MCF 10A (cell line): ENCODE measurements at places on chromosomes 6 and 20. TPM values are rescaled to one million over a fixed set of nuclear protein-coding genes. Genes with fewer than 3 reads are reported as not detected.

GRCh38 chr6:154878871-154879491, 116.1 kb upstream of the TIAM2 start:
- peak; percentile 47 for DNase-seq

- DNase-seq = peak; percentile 40
Observed at GRCh38 chr20:31842471-31843157, 2.8 kb downstream of the FOXS1 start.

DNA sequence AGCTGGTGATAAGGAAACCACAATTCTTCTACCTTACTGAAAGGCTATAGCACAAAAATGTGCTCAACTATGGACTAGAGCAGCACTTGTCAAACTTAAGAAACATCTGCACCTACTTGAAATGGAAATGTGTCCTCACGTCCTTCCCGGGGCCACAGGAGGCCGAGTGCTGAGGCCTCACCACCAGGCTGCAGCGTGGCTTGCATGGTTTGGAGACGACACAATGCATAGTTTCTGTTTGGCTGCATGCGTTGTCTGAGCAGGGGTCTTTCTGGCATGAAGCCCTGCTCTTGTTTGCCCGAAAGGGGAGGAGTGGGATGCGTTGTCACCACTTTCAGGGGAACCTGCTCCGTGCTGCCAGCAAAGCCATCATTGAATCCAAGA, 228.8 kb downstream of the TTLL2 start:
- no peak for DNase-seq

GRCh38 chr6:164417537-164418261, 891.7 kb downstream of the C6orf118 start:
- no peak for DNase-seq

DNA sequence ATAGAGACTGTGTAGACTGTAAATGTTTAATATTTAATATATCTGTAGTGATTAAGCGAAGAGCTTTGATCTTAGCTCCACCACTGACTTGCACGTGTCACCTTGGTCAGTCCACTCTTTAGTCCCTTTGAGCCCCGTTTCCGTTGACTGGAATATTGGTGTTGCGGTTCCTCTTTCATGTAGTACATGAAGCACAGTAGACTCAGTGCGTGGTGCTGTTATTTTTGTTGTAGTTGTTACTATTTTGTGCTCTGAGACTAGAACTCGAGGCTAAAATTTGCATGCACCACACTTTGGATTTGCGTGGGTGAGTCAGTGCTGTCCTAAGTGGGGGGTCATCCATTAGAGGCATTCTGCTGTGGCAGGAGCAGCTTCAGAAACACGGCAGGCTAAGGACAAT, 291.4 kb downstream of the QKI start:
- DNase-seq = no peak

- DNase-seq = no peak
Observed at GRCh38 chr6:130624046-130624445, 203.2 kb upstream of the SMLR1 start.

DNA sequence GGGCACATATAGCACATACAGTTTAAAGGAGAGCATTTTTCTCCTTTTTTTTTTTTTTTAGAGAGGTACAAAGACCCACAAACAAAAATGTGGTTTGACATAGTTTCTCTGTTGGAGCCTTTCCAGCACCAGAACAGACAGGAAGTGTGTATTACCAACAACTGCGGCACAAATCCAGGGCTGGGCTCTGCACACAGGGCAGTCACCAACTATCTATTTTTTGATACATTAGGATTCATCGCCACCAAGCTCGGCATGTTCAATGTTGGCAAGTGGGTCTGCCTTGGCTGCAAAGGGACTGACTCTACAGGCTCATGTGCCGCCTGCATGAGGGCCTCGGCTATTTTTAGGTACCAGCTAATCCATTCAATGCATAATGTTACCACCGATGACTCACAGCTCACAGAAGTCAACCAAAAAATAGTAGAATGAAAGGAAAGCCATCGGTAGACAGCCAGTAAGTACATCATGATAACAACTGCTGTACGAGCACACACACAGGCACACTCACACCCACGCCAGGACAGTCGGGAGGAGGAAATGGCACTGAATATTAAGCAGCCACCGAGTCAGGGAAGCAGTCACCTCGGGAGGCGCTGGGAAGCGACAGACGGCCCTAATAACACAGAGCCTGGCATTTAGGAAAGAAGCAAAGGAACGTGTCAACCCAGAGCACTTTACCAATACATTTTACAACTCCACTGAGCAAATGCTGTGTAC, 81.6 kb downstream of the GMPR start:
- DNase-seq = peak; percentile 81

- DNase-seq = no peak
Observed at GRCh38 chr6:41470029-41470330, 76.2 kb upstream of the FOXP4 start.

DNA sequence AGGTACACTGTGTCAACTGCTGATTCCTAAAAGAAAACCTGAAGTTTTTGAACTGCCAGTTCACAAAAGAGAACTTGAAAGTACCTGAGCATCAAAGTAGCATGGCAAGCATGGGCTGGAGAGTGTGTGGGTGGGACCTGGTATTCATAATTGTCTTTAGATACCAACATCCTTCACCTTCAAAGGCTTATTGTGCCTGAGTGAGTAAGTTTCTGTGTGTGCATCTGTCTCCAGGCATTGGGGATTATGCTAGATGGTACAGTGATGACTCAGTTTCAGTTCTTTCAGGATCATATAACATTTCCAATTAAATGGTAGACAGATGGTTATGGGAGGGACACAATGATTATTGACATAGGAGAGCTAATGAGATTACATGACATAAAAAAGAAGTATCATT, 238.5 kb downstream of the ZFAND3 start:
- peak; percentile 44 for DNase-seq

DNA sequence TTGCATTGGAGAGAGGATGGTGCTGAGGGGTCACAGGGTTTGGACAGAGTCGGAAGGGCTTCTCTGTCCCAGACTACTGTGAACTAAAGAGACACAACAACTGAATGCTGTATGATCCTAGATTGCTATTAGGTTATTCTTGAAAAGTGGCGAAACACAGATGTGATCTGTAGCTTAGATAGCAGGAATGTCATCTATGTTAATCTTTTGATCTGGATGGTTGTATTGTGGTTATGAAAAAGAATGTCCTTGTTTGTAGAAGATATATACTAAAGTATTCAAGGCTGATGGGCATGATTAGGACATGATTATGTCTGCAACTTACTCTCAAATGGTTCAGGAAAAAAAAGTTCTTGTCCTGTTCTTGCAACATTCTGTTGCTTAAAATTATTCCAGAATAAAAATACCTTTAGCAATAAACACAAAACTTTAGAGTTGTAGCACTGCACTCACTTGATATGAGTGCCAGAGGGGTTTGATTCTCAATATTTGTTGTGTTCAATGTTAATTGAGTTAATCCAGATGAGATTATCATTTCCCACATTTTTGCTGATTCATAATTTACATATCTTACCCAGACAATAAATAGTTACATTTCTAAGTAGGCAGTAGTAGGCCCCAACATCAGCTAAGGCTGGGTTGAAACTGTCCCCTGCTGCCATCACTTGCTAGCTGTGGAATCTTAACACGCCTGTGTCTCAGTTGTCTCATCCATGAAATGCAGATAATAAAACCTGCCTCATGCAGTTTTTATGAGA, 645.2 kb downstream of the KIF16B start:
- DNase-seq = no peak

DNA sequence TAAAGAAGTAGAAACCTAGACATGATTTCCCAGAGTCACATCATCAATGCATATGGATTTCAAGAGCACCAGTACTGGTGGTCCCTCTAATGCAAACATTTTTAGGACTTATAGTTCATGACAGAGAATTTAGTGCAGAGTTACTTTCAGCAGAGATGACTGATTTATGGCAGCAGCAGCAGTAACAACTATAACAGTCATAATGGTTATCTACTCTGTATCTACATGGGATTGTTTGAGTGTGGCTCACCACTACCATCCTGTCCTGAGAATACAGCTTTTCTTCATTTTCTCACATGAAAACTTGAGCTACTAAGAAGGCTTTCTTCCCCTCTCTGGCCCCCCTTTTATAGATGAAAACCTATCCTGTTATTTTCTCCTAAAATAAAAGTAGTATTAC, 128.5 kb upstream of the ENPP5 start:
- DNase-seq = no peak

DNA sequence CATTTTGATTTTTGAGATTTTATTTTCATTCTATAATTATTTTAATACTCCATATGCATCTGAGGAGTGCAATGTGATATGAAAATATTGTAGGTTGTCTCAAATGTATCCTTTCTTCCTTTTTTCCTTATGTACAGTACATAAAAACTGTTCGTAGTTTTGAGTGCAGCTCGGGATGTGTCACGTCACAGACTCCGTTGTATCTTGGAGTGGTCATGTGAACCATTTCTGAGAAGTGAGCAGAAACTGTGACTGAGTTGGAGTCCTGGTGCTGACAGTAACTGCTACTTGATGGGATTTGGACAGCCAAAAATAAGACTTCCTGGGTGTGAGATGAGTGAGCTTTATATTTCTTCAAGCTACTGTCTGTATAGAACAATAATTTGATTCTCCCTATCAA, 761.4 kb upstream of the MAN1A1 start:
- no peak for DNase-seq

DNA sequence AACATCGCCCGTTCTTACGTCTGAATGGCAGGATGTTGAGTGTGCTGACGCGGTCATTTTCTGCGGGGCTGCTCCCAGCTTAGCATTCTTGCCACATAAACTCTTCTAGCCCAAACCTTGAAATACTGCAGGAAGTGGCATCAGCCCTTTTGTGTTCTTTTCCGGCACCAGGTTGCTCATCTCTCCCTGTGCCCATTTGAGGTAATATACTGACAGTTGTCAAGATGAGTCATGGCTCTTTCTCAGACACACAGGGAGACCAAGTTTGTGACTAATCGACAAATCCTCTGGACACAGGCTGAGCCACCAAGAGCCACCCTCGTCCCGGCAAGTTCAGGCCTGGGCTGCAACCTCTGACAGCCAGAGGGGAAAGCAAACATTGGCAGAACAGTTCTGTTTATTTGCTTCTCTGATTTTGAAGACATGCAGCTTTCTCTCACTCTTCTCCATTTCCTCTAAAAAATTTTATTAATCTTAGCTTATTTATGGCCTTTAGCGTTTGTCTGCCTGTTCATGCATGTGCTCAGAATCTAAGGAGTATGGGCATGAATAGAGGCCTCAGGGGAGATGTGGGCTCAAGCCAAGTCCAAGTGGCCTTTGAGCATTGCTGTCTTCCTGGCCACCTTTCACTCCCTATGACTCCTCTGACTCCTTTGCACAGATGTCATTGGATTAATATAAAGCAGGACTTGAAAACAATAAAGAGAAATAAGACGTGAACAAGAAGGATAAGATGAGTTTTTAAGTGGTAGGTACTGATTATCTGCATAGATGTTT, 328.2 kb upstream of the JAG1 start:
- peak; percentile 99 for DNase-seq

- DNase-seq = peak; percentile 79
Observed at GRCh38 chr6:157443066-157443800, 62.2 kb downstream of the ZDHHC14 start.

GRCh38 chr6:25193460-25194171, 85.6 kb upstream of the CARMIL1 start:
- peak; percentile 97 for DNase-seq

GRCh38 chr20:51616060-51616459, 73.5 kb upstream of the NFATC2 start:
- no peak for DNase-seq

GRCh38 chr6:21885111-21885510, 291.6 kb downstream of the SOX4 start:
- DNase-seq = no peak

DNA sequence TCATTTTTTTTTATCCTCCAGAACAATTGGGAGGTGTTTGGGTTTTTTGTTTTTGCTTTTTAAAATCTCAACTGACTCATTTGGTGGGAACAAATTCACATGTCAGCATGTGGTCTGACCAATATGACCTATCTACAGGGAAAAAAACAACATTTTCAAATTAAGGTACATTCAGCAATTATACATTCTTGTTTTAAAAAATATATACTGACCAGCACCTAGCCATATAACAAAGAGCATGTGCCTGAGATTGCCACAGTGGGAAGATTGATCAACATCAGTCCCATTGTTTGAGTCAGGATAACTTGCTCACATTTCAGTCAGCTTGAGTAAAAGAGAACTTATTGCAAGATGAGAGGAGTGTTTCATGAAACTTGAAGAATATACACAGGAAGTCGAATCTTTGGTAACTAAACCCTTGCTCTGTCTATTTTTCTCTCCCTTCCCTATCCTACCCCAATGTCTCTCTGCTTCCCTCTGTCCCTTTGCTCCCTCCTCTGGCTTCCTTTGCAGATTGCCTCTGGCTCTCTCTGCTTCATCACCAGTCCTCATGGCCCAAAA, 163.2 kb upstream of the TAB2 start:
- no peak for DNase-seq

GRCh38 chr6:9195322-9195721, 760.0 kb upstream of the SLC35B3 start:
- DNase-seq = no peak

GRCh38 chr6:27829453-27830211, 82.6 kb downstream of the OR2B2 start:
- DNase-seq = no peak

- no peak for DNase-seq
Observed at GRCh38 chr6:2385471-2385983, 140.1 kb upstream of the GMDS start.

DNA sequence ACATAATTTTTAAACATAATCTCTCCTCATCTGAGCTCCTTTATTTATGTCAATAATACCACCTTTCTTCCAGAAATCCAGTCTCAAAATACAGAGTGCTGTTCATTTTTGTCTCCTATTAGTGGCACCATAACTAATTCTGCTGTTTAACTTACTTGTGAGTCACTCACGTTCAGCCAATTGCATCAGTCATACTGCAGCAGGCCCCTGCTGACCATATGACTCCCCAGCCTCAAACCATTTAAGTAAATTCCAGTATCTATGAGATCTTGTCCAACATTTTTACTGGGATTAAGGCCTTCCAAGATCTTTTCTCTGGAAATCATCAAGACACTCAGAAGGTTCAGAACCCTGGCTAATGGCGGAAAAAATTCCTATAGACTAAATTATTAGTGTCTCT, 982.2 kb upstream of the MAP3K7 start:
- DNase-seq = no peak

DNA sequence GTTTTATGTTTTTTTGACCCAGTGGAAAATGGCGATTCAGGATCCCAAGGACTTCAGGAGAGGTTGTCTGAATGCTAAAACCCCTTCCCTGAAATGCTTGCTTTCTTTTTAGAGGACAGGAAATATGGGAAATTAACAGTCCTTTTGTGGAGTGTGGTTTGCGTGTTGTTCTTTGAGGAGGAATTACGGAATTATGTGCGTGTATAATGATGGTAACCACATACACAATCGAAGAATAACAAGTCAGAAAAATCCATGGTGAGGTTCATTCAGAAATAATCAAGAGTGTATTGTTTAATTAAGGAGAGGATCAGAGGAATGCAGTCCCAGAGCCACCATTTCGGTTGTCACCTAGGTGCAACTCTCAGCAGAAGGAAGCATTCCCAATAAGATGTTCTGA, 73.2 kb downstream of the PHACTR3 start:
- no peak for DNase-seq

GRCh38 chr6:43951063-43951755, 176.0 kb downstream of the MRPL14 start:
- DNase-seq = peak; percentile 38

Gene MMP24
- total RNA-seq = 0.10 TPM in 1 of 2 replicates, not detected in the other

Gene RBPJL
- not detected in 2 replicates for total RNA-seq

Gene SLCO4A1
- 23.8 and 27.0 TPM in 2 replicates for total RNA-seq

Gene DLK2
- 13.6 and 30.2 TPM in 2 replicates for total RNA-seq

Gene PTPN1
- total RNA-seq = 56.4 and 63.0 TPM in 2 replicates

Gene PSMB9
- 3.5 and 4.4 TPM in 2 replicates for total RNA-seq

Gene HTR1E
- total RNA-seq = not detected in 2 replicates

Gene KCNG1
- total RNA-seq = 24.8 and 30.6 TPM in 2 replicates

Gene TTK
- total RNA-seq = 11.9 and 19.1 TPM in 2 replicates

Gene CNR1
- 0.16 TPM in 1 of 2 replicates, not detected in the other for total RNA-seq

Gene TSPO2
- total RNA-seq = not detected in 2 replicates

Gene RAB5IF
- 112 and 125 TPM in 2 replicates for total RNA-seq

Gene BLCAP
- 88.5 and 105 TPM in 2 replicates for total RNA-seq
